ENCODE measurements at places on chromosomes 5 and 9.

DNA sequence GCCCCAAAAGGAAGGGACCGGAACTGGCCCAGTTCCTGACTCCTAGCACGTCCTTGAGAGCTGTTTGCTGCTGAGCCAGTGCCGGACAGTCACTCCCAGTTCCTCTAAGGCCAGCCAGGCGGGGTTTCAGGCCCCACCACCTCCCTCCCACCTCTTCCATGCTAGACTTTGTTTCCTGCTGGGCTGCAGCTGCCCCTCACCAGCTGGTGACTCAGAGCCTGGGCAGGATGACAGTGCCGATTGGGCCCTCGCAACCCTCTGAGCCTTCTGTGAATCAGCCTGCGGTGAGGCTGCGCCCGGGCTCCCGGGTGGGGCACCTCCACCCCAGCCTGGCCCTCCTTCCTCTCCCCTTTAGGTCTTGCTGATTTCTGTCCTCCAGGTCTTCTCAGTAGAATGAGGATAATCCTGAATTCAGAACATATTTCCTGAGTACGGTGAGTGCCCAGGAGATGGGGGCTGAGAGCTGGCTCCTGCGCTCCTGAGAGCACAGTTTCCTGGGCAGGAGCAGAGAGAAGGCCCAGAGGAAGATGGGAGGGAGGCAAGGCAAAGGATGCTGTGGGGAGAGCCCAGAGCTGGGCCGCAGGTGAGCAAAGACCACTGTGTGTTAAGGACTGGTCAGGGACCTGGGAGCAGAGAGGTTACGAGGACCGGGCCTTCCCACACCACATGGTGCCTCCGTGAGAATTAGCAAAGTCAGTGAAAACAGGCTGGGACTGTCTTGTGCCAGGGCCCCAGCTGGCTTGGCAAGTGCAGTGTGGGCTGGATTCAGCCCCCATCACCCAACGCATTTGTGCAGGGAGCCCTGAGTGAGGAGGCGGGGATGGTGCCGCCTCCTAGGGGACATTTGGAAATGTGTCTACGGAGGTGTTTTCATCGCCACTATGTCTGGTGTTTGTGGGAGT, 32.9 kb upstream of the STXBP1 start:
- DNase-seq: peak; percentile 80

DNA sequence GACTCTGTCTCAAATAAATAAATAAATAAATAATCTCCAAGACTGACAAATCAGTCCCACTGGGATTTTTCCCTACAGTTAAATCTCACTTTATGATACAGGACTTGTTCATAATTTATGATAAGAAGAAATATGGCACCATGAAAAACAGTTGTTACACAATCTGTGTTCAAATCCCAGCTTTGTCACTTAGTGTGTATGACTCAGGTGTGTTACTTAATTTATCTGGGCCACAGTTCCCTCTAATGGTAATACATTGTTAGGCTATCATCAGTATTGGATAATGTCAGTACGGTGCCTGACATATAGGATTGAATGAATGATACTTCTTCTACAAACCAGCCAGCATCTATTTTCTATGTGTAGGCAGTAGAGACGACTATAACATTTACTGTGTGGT, 23.1 kb downstream of the SLC36A3 start:
- no peak for DNase-seq

DNA sequence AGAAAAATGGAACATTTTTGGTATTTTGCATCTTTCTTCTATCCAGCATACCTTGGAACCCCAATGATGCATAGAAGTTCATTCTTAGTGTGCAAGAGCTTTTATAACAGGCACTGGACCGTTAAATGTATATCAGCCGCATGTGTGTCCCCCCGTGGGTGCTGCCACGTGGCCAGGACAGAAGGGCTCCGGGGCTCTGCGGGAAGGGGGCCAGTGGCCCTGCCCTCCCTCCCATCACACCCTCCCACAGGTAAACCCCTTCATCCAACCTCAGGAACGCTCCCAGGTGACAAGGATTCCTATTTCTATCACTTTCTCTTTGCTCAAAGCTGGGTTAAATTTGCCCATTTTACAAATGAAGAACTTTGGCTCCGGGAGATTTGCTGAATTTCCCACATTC, 393.4 kb upstream of the IRX4 start:
- no peak for DNase-seq

- DNase-seq: no peak
Observed at GRCh38 chr9:8754751-8755150, 955.2 kb upstream of the DMAC1 start.

DNA sequence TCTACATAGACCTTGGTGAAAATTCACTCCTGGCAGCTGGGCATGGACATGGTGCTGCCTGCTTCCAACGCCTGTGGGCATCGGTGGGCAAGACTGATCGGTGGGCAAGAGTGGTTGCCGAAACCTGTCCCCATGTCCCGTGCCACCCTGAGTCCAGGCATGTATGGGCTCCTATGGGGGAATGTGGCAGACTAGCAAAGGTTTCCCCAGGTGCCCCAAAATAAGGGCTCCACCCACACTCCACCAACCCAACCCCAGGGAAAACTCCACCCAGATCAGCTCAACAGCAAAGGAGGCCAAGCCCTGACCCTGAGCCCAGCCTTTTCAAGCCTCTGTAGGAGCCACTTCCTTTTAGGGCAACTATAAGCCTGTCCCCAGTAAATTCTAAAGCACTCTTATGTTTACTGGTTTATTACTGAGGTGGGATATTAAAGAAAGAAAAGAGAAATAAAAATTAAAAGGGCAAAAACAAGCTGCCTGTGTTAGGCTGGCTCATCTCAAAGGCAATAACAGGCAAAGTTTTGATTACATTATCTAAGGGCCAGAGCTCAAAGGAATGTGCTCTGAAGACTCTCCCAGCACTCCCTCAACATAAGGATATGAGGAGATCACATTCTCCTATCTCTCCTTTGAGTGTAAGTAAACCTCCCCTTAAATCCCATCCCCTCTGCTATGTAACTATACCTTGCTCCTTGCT, 8.9 kb upstream of the SPATA31E1 start:
- no peak for DNase-seq

- DNase-seq: no peak
Observed at GRCh38 chr9:82406456-82407085, 418.0 kb downstream of the SPATA31D1 start.

DNA sequence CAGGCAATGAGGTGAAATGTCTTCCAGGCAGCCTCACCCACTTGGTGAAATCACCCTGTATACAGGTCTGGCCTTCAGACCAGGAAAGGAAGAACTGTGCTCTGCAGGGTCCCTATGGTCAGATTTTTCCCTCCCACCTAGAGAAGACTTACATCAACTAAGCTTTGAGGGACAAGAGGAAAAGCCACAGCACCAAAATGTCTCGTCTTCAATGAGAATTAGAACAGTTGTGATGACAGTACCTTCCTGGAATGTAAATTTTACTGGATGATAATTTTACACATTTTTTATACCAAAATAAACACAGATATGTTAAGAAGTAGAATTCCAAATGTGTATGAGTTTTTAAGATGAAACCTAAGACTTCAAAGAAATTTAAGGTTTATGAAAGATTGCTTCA, 283.9 kb downstream of the SPOCK1 start:
- no peak for DNase-seq

- no peak for DNase-seq
Observed at GRCh38 chr5:100615362-100615761, 80.2 kb downstream of the FAM174A start.

- DNase-seq: no peak
Observed at GRCh38 chr9:124365036-124365435, 50.2 kb downstream of the PSMB7 start.

GRCh38 chr9:129138476-129139232, 27.4 kb downstream of the PTPA start:
- DNase-seq: no peak

GRCh38 chr5:117394506-117395157, 820.0 kb upstream of the SEMA6A start:
- DNase-seq: no peak

GRCh38 chr9:104386425-104387069, 117.5 kb upstream of the OR13F1 start:
- DNase-seq: no peak

GRCh38 chr5:15215056-15215455, 284.9 kb upstream of the FBXL7 start:
- no peak for DNase-seq

- no peak for DNase-seq
Observed at GRCh38 chr9:68974431-68974830, 39.5 kb downstream of the PRKACG start.

GRCh38 chr9:76459694-76460635, 983 bp downstream of the GCNT1 start:
- DNase-seq: peak; percentile 51

DNA sequence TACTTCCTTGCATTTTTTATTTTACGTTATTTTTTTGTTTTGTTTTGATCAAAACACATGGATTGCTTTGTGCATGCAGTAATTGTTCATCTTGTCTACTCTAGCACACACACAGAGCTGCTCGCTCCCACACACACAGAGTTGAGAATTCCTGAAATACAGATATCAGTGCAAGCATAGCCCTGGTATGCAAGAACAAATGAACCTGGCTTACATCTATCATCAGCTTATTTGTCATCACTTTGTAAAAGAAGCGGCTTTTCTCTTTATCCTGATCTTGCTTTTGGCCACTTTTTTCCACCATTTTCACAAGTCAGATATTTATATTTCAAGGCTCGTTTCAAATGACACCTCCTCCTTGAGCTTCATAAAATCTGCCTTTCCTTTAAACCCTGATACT, 1435.7 kb downstream of the MAT2B start:
- no peak for DNase-seq

- peak; percentile 70 for DNase-seq
Observed at GRCh38 chr5:141412854-141413539, at the start of gene PCDHGA10. Gene PCDHGA10 (plus strand): TSS chr5:141412987. CDS start chr5:141413176, 189 bp downstream.

GRCh38 chr9:87642330-87643106, 83.4 kb upstream of the CTSL start:
- no peak for DNase-seq

DNA sequence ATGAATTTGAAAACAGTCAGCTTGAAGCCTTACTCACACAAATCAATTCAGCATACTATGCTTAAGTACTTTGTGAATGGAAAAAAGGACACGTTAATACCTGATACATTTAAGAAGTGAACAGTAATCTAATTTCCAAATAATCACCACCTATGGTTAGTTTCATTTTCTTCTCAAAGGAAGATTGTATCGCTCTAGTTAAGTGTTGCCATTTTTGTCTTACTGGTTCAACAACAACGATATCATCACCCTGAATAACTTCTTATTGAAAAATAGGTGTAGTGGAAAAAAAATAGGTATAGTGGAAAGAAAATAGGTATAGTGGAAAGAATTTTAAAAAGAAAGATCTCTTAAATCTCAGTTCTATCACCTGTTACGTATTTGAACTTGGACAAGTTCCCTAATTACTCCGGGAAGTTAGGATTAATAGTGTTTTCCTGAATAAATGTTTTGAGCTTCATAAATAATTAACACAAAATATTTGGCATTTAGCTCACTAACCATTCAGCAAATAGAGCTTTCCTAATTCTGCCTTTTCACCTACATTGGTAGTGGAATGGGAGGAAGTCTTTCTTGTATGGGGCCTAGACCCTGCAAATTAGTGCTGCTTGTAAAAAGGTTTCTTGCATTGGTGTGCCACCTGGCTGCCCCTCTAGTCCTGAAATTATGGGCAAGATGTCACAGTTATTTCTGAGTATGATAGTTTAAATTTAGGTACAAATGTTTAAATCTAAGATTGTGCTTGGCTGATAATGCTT, 502.6 kb upstream of the NMUR2 start:
- no peak for DNase-seq

DNA sequence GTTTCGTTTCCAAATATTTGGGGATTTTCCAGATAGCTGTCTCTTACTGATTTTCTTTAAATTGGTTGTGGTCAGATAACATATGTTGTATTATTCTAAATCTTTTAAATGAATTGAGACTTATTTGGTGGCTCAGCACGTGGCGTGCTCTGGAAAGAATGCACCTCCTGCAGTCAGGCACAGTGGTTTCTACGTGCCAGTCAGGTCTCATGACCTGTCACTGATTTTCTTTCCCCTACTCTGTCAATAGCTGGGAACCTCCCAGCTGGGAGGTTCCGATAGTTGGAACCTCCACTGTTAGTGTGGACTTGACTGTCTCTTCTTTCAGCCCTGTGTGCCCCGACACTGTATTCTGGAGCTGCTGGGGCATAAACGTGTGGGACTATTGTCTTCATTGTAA, 27.6 kb downstream of the TRIP13 start:
- DNase-seq: no peak

- DNase-seq: no peak
Observed at GRCh38 chr9:8823131-8823895, 1023.7 kb upstream of the DMAC1 start.

DNA sequence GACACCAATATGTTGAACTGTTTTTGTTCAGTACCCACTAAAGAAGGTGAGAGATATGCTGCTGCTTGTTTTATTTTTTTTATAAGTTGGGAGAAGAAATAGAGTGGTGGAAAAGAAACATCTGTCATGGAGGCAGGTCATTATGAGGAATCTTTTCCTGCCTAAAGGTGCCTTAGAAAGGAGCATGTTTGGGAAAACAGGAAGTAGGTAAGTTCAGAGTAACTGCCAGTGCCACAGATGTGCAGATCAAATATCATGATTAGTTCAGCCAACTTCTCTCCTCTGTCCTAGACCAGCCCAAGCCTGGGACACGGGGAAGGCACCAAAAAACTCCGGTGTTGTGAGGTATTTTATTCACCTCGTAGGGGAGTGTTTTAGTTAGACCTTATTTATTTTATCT, 144.2 kb downstream of the MAN2A1 start:
- DNase-seq: no peak

GRCh38 chr5:90022002-90022710, 387.4 kb downstream of the CETN3 start:
- DNase-seq: no peak

DNA sequence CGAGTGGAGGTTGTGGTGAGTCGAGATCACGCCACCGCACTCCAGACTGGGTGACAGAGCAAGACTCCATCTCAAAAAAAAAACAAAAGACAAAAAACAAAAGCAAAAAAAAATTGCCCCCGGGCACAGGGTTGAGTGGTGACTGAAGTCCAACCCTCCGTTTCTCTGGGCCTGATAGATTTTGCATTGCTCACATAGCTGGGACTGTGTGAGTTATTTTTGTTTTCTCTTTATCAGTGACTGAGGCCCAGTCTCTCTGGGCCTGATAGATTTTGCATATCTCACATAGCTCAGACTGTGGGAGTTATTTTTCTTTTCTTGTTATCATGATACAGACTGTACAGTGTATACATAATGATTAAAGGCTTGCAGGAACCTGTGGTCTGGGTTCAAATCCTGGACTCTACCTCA, 2.6 kb upstream of the SLC28A3 start:
- DNase-seq: no peak

- no peak for DNase-seq
Observed at GRCh38 chr5:139459451-139459934, 3.0 kb downstream of the ECSCR start.

- no peak for DNase-seq
Observed at GRCh38 chr5:1503241-1504068, 20.3 kb downstream of the LPCAT1 start.

DNA sequence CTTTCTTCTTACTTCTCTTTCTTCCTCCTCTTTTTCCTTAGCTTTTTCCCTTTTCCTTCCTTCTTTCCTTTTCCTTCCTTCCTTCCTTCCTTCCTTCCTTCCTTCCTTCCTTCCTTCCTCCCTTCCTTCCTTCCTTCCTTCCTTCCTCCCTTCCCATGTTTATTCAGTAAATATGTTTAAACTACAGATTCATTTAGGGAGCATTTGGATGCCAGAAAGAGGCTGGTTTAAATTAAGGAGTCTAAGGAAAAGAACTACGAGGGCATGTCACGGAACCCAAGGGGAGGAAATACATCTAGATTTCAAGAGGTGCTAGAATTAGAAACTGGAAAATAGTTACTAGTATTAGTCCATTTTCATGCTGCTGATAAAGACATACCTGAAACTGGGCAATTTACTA, 320.0 kb upstream of the ARRDC3 start:
- DNase-seq: no peak

- DNase-seq: no peak
Observed at GRCh38 chr5:73534971-73535370, 30.5 kb downstream of the ANKRA2 start.
